ENCODE measurements at places on chromosomes 13 and 19.

GRCh38 chr13:110067355-110068175 is 239.4 kb downstream of the COL4A1 start:
- no peaks in the 10 kb centered on the region for H3K36me3 ChIP-seq
- H3K4me3 ChIP-seq = no peak overlapping the region
- DNase-seq = no peak
- H3K27me3 ChIP-seq = peaks cover 14% of the 10 kb centered on the region
- H3K4me1 ChIP-seq = no peaks in the 10 kb centered on the region

- H3K4me1 ChIP-seq = no peaks in the 10 kb centered on the region
- H3K27me3 ChIP-seq = peaks cover 23% of the 10 kb centered on the region
- H3K36me3 ChIP-seq = no peaks in the 10 kb centered on the region
- no peak overlapping the region for H3K27ac ChIP-seq
These were observed 173.0 kb downstream of the OLFM4 start for GRCh38 chr13:53201454-53202225.

- H3K27me3 ChIP-seq = peaks cover 43% of the 10 kb centered on the region
- peaks cover 2% of the 10 kb centered on the region for H3K4me1 ChIP-seq
- no peak overlapping the region for H3K27ac ChIP-seq
- no peak for DNase-seq
- peaks cover under 1% of the 10 kb centered on the region for H3K36me3 ChIP-seq
- no peak overlapping the region for H3K4me3 ChIP-seq
These were observed 622 bp upstream of the PRODH2 start for GRCh38 chr19:35813043-35813890.

DNA sequence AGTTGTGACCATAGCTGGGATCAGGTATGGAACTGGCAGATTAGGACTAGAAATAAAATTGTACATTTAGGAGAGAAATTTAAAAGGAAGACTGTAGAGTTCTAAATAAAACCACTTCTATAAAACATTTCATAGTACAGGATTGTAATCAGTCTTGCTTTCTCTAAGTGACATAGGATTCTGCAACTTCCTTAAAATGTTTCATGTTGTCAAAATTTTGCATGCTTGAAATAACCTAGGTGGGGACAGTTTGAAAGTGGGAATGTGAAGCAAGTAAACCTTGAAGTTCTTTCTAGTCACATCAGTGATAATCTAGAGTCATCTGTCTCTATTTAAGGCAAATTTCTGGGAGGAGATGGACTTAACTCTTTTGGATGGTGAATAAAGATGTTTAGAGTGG is 6.7 kb downstream of the TM9SF2 start:
- H3K4me1 ChIP-seq = peaks cover 54% of the 10 kb centered on the region
- peaks cover 5% of the 10 kb centered on the region for H3K36me3 ChIP-seq
- H3K4me3 ChIP-seq = no peak overlapping the region
- H3K27me3 ChIP-seq = no peaks in the 10 kb centered on the region

- no peak for DNase-seq
- peaks cover 8% of the 10 kb centered on the region for H3K27me3 ChIP-seq
- no peak overlapping the region for H3K4me3 ChIP-seq
- H3K36me3 ChIP-seq = no peaks in the 10 kb centered on the region
- peaks cover 3% of the 10 kb centered on the region for H3K4me1 ChIP-seq
- H3K27ac ChIP-seq = no peak overlapping the region
These were observed 42.8 kb upstream of the NDUFS7 start for GRCh38 chr19:1340681-1341469.

DNA sequence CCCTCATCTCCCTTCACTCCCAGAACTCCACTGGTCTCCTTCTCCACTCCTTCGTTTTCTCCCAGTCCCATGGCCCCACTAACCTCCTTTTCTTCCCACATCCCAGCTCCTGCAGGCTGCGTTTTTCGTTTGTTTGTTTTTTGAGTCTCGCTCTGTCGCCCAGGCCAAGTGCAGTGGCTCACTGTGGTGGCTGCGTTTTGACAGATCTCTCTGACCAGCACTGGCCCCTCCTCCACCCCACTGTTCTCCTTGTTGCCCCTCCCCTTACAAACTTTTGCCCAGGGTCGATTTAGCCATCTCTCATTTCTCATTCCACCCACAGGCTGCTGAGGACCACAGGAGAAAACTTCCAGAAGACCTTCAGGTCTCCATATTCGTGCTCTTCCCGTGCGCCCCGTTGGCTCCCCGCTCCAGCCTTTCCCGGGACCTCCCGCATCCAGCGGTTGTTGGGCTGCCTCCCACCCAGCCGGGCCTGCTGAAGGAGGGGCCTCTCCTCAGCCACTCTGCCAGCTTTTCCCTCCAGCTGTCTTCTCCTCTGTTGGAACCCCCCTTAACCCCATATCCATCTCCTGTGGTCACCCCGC is 40.6 kb upstream of the GJB6 start:
- no peak for DNase-seq
- H3K4me3 ChIP-seq = no peak overlapping the region
- H3K36me3 ChIP-seq = peaks cover 5% of the 10 kb centered on the region
- peaks cover 20% of the 10 kb centered on the region for H3K27me3 ChIP-seq

DNA sequence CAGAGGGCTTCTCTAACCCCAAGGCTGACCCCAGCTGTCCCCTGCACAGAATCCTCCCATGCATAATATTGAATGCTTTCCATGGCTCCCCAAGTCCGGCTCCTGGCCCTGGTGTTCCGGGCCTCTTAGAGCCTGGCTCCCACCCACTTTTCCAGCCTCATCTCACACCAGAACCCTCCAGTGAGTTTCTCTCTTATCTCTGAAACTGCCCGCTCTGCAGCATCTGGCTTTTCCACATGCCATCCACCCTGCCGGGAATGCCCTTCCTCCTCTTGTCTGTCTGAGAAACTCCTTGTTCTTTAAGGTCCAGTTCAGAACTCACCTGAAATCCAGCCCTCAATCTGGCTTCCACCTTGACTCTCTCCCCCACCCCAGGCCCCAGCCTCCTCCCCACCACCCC is 6.8 kb downstream of the SYNGR4 start:
- H3K36me3 ChIP-seq = no peaks in the 10 kb centered on the region
- no peak for DNase-seq
- H3K4me1 ChIP-seq = no peaks in the 10 kb centered on the region
- no peaks in the 10 kb centered on the region for H3K27me3 ChIP-seq
- no peak overlapping the region for H3K27ac ChIP-seq
- H3K4me3 ChIP-seq = no peak overlapping the region

- peak within 1 kb of the TSS; percentile 91 for H3K4me3 ChIP-seq
- no peaks in the 10 kb centered on the region for H3K27me3 ChIP-seq
- H3K36me3 ChIP-seq = no peaks in the 10 kb centered on the region
- peak; percentile 95 for DNase-seq
These were observed at the start of gene ZNF525 for GRCh38 chr19:53365134-53365898. ZNF525 (plus strand) TSS chr19:53365705; CDS start chr19:53372282, 6,577 bp downstream.

- no peak overlapping the region for H3K27ac ChIP-seq
- no peaks in the 10 kb centered on the region for H3K4me1 ChIP-seq
- peaks cover 16% of the 10 kb centered on the region for H3K27me3 ChIP-seq
- DNase-seq = no peak
These were observed 168.2 kb downstream of the TEX29 start for GRCh38 chr13:111488486-111489132.

GRCh38 chr19:55554741-55555152 is 9.4 kb upstream of the SBK3 start:
- H3K27ac ChIP-seq = peak overlapping the region; percentile 39
- no peak for DNase-seq
- H3K4me3 ChIP-seq = no peak overlapping the region

DNA sequence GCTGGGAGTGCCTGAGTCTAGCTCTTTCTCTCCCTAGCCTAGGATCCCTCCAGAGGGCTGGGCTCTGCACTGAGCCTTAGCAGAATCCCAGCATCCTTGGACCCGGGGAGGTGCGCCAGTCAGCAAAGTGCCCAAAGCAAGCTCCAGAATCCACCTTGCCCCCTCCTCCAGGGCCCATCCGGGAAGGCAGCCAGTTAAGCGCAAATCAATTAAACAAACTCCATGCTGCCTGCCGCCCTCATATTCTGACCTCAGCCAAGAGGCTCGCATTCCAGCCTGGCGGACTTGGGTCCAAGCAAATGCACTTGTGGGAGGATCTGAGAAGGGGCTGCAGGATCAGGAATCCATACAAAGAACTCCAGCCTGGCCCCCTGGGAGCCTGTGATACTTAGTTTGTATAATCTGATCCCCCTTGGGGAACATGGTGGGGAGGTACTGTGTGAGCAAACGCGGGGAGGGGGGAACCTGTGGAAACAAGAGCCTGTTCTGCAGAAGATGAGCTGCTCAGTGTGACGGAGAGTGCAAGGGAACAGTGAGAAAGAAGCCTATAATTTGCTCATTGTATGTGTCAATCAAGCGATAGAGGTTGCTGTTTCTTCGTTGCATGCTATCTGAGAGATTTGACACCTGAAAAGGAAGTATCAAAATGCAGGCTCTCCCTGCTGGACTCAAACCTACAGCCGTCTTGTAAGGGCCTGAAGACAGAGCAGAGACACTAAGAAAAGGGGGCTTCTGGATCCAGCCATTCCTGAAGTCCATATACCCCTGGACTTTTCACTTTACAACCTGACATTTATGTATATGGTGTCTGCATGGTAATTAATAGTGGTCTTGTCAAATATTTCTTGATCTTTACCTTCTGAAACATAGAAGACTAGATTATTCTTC is 29.4 kb downstream of the ZNRF4 start:
- H3K27ac ChIP-seq = no peak overlapping the region
- peaks cover 2% of the 10 kb centered on the region for H3K36me3 ChIP-seq
- H3K4me3 ChIP-seq = no peak overlapping the region
- no peak for DNase-seq

- H3K36me3 ChIP-seq = no peaks in the 10 kb centered on the region
- DNase-seq = no peak
- H3K27me3 ChIP-seq = no peaks in the 10 kb centered on the region
- no peak overlapping the region for H3K4me3 ChIP-seq
- H3K27ac ChIP-seq = peak overlapping the region; percentile 89
These were observed 193.6 kb upstream of the TSC22D1 start for GRCh38 chr13:44769686-44770085.

DNA sequence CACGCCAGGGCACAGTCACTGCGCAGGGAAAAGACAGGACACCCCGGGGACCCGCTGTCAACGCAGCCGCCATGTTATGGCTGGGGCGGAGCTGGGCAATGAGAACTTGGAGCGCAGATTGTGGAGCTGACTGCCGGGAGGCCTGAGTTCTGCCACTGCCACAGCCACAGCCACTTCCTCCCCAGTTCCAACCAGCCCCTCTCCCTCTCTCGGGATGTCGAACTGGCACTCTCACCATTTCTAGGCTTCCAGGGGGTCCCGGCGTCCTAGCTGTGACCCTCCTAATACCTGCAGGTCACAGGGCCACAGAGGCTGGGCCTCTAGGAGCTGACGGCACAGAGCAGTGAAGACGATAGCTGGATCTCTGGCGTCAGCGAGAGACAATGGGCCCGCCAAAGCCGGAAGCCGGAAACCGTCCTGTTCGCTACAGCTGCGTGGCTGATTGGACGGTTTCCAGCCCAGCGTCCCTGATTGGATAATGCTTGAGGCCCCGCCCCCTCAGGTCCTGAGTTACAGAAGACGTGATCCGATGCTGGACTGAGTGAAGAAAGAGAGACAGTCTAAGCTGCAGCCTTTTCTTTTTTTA is at the start of gene ZNF506:
Gene ZNF506, minus strand, starts transcription at position 385 of the 586 bp plus-strand sequence. Its CDS starts 147 bp downstream, at position 238.
- peaks cover 4% of the 10 kb centered on the region for H3K36me3 ChIP-seq
- peak within 1 kb of the TSS; percentile 97 for H3K4me3 ChIP-seq
- peak; percentile 92 for DNase-seq
- peaks cover 15% of the 10 kb centered on the region for H3K4me1 ChIP-seq

DNA sequence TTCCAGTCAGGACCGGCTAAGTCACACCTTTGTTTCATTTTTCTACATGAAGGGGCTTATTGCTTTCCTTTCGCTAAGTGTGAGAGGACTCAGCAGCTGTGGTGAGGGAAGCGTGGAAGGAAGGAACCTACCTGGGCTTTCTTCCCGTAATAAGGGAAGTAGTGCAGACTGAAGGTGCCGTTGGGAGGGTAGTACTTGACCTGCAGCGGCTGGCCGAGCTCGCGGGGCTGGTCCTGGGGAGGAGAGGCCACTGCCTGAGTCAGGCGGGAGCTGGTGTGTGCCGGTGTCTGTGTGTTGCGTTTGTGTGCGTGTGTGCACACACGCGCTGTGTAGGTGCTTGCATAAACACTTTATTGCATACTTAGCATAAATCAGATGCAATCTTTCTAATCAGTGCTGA is 7.7 kb downstream of the ATP4B start:
- H3K4me1 ChIP-seq = peaks cover 12% of the 10 kb centered on the region
- H3K36me3 ChIP-seq = no peaks in the 10 kb centered on the region
- DNase-seq = no peak

DNA sequence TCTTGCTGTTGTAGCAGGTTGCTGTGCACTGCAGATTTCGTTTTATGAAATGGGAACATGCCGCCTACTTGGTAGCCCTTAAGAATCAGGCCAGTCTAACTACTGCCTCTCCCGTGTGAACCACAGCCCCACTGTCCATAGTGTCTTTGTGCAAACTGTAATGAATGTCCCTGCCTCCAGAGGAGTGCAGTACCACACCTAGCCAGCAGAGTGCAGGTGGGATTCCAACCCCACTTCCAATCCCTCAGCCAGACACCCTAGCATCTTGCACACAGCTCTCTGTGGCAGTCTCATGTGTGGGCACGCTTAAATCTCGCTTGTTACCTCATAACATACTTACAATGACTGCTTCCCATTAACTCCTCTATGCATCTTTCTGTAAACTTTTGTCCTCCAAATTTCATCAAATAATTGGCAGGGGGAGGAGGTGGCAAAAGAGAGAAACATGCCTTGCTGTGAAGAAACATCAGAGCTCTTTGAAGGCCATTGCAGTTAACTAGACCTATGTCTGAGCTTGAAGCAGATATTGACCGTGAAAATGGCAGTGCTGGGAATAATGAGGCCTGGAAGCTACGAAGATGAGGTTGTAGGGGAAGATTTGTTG is 47.2 kb downstream of the ZAR1L start:
- peaks cover 15% of the 10 kb centered on the region for H3K36me3 ChIP-seq
- peak; percentile 40 for DNase-seq
- no peak overlapping the region for H3K27ac ChIP-seq
- H3K4me3 ChIP-seq = no peak overlapping the region
- no peaks in the 10 kb centered on the region for H3K27me3 ChIP-seq

- DNase-seq = no peak
- peaks cover 10% of the 10 kb centered on the region for H3K4me1 ChIP-seq
- H3K27me3 ChIP-seq = no peaks in the 10 kb centered on the region
- H3K4me3 ChIP-seq = no peak overlapping the region
- H3K27ac ChIP-seq = no peak overlapping the region
These were observed 33.2 kb downstream of the GADD45B start for GRCh38 chr19:2509096-2509495.

GRCh38 chr13:21478881-21479808 is 20.0 kb upstream of the ZDHHC20 start:
- H3K36me3 ChIP-seq = no peaks in the 10 kb centered on the region
- H3K27ac ChIP-seq = no peak overlapping the region
- no peak for DNase-seq

- H3K27me3 ChIP-seq = no peaks in the 10 kb centered on the region
- no peak overlapping the region for H3K4me3 ChIP-seq
- DNase-seq = no peak
- peaks cover 2% of the 10 kb centered on the region for H3K36me3 ChIP-seq
- no peak overlapping the region for H3K27ac ChIP-seq
These were observed 3.0 kb downstream of the MZF1 start for GRCh38 chr19:58569943-58570670.

- H3K27ac ChIP-seq = no peak within 1 kb of the TSS
- H3K4me1 ChIP-seq = no peaks in the 10 kb centered on the region
These were observed at the start of gene FAM216B for GRCh38 chr13:42781352-42781751. FAM216B (plus strand) TSS chr13:42781584; CDS start chr13:42784068, 2,484 bp downstream.

DNA sequence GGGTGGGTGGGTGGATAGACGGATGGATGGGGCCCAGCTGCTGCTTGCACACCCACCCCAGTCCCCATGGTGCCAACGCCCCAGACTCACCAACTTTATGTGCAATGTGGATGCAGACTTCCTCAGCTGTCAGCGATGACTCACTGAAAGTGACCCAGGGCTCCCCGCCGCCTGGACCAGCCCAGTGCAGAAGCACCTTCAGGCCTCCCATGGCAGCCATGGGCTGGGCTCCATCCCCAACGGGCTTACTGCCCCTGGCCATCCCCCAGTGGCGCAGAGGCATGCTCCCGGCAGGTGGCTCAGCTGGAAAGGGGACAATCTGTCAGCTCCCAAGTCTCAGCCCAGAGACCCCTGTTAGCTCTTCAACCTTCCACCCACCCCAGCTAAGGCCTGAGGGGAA is 2.2 kb downstream of the TYK2 start:
- H3K4me3 ChIP-seq = no peak overlapping the region
- DNase-seq = no peak
